ENCODE measurements at places on chromosomes 3 and 15. TPM values are rescaled to one million over a fixed set of nuclear protein-coding genes. Genes with fewer than 3 reads are reported as not detected.

Gene ATP10A
- total RNA-seq, result 4.9 TPM

Gene AHSG
- not detected for total RNA-seq

Gene SLC51B
- total RNA-seq, result not detected

Gene CCR9
- not detected for total RNA-seq

Gene MCF2L2
- 1.5 TPM for total RNA-seq

Gene PLOD2
- 12.7 TPM for total RNA-seq

Gene SLC35G2
- 5.8 TPM for total RNA-seq

Gene GOLGA6L10
- total RNA-seq, result 3.6 TPM

Gene LRTM1
- not detected for total RNA-seq

Gene P2RY14
- total RNA-seq, result not detected

Gene MEX3B
- 49.5 TPM for total RNA-seq

Gene DPPA2
- total RNA-seq, result 1.1 TPM

Gene SLC24A5
- not detected for total RNA-seq

Gene SCG5
- 25.1 TPM for total RNA-seq

Gene NAALADL2
- total RNA-seq, result 4.3 TPM

Gene IDH2
- total RNA-seq, result 214 TPM

Gene ZBTB20
- total RNA-seq, result 13.9 TPM

Gene PIGZ
- 1.9 TPM for total RNA-seq

Gene RASGRP1
- total RNA-seq, result 1.8 TPM

Gene SHF
- 55.0 TPM for total RNA-seq

Gene ZDHHC23
- 0.28 TPM for total RNA-seq

Gene TMEM207
- not detected for total RNA-seq

Gene HYKK
- 0.86 TPM for total RNA-seq

Gene GREM1
- total RNA-seq, result 0.07 TPM

Gene PROS1
- total RNA-seq, result 12.0 TPM

Gene SLC12A1
- total RNA-seq, result 0.20 TPM

Gene CHST13
- total RNA-seq, result not detected
